ENCODE measurements at places on chromosomes 13 and 19.
A peak's percentile ranks its signal among the peaks of the same experiment; 100 is the strongest.

DNA sequence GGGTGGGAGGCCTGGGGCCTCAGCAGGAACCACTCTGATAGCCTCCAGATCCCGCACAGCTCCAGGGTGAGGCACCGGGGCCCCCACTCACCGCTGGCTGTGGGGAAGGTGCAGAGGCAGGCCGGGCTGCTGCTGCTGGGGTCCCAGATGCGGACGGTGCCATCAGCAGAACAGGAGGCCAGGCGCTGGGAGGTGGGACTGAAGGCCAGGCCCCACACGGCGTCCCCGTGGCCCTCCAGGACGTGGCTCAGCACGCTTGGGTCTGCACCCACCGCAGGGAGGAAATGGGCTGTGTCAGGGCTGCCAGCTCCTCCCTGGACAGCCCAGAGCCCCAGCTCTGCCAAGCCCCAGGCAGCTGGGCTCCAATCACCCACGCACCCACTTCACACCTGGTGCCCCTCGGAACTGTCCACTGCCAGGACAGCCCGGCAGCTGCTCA, 6.1 kb upstream of the PRKD2 start:
- no peak for DNase-seq

DNA sequence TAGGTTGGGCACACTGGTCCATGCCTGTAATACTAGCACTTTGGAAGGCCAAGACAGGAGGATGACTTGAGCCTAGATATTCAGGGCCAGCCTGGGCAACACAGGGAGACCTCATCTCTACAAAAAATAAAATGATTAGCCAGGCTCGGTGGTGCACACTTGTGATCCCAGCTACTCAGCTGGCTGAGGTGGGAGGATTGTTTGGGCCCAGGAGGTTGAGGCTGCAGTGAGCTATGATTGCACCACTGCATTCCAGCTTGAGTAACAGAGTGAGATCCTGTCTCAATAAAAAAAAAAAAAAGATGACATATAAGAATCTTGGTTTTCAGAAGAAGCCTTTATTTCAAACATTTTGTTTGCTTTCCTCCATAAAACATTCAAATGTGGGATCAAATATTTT, 178.0 kb downstream of the LIG4 start:
- no peak for DNase-seq

DNA sequence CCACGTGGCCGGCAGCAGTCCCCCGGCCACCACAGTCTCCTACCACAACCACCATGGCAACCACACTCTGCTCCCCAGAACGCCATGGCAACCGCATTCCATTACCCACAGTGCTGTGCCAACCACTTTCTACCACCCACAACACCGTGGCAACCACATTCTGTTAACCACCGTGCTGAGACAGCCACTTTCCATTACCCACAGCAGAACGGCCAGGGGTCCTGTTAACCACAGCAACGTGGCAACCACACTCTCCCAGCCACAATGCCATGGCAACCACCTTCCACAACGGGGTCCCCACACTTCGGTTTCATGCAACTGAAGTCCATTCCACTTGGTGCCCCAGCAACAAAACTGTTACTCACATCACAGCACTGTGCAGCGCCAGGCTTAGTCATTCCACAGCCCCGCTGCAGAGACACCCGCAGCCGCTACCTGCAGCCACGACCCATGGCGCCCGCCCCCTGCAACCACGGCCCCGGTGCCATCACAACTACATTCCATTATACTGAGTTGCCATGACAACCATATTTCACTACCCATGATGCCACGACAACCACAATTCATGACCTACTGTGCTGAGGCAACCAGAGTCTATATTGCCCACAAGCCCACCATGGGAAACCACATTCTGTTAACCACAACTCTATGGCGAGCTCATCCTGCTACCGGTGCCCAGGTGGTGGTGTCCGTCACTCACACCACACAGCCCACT, 10.0 kb downstream of the DPF1 start:
- no peak for DNase-seq

DNA sequence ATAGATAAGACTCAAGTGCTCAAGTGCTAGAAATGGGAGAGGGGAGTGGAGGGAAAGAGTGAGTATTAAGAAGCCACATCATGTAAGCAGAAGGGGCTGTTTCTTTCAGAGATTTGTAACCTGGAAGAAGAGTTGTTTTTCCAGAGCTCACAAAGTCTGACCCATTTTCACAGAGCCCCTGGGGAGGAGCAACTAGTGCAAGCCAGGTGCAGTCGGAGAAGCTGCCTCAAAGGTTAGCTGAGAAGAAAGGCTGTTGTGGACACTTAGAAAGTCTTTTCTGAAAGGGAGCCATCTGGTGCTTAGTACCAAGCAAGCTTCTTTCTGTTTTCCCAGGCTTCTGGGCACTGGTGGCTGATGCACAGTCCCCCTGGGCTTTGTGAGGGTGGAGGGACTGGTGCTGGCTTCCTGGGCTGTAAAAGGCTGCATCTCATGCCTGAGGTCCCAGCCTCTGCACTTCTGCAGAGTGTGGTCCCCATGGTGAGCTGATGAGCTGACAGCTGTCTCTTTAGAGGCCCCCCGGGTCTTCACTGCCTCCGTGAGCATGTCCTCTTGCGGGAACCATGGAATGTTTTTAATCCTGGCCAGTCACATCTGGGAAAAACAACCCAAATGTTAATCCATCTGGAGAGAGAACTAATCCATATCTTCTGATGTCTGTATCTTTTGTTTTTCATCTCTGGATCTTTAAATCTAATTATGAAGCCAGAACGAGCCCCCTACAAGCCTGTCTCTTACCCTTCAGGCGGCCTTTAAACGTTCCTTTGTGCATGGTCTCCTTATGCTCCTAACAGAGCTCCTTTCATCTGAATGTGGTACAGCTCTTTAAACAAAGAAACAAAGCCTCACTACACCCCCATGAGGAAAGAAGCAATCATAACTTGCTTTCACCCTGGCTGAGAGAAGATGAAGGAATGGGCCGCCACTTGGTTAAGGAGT, 40.2 kb downstream of the OLFM4 start:
- DNase-seq = peak; percentile 73

All from NCI-H146 (cell line).